Fibroblast of skin of back (primary cell): ENCODE measurements at places on chromosomes 12 and 14.

GRCh38 chr12:117298648-117299225, 62.7 kb downstream of the NOS1 start:
- DNase-seq, result no peak

- DNase-seq, result no peak
Observed at GRCh38 chr12:12812618-12813119, 477 bp upstream of the DDX47 start.

DNA sequence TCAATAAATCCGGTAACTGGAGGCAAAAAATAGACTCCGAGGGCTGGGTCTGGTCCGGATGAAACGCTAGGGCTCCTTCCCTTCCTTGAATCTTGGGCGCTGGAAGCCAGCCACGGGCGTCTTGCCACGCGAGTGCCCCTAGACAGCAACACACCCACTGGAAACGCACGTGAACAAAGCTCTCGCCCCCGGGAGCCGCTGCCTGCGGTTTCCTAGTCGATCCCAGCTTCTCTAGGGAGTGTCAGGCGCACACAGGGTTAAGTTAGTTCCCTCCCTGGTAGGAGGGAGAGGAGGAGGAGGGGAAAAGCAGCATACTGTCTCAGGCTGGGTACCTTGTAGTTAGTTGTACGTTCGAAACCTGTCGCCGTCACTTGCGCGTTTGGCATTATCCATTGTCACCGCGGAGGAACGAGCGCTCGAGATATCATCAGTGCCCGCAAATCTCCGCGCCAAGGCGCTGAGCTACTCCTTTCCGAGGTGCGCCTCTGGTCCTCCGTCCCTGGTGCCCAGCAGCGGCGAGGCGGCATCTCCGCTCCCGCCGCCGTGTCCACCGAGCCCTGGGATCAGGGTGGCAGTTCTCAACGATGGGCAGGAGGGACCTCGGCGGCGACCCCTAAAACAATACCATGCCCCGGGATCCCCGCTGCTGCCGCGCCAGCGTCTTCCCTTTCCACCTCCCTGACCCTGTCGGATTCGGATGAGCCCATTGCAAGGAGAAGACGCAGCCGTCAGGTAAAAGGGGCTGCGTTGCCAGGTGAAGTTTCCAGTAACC, at the start of gene FLRT2:
Gene FLRT2, plus strand, starts transcription at position 342 of the 772 bp plus-strand sequence. CDS start 91,371 bp downstream, outside the sequence.
- peak; percentile 71 for DNase-seq

DNA sequence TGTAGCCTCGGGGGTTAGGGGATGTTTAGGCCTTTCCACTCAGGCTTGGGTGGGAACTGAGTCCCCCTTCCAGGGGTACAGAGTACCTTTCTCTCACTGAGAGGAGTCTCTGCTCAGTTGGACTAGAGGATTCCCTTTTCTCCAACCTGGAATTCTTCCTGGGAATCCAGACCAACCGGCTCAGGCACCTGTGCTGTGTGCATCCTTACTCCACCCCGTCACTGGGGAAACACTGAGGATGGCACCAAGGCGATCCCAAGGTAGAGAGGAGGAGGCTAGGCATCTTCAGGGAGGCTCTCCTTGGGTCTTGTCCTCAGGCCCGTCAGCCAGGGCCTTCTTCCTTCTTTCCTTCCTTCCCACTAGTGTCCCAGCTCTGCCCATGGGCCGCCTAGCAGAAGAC, 871 bp upstream of the TGM1 start:
- DNase-seq, result no peak

GRCh38 chr12:123546281-123546680, 12.8 kb upstream of the RILPL1 start:
- peak; percentile 31 for DNase-seq

- no peak for DNase-seq
Observed at GRCh38 chr14:24875991-24876878, 173.7 kb downstream of the STXBP6 start.

DNA sequence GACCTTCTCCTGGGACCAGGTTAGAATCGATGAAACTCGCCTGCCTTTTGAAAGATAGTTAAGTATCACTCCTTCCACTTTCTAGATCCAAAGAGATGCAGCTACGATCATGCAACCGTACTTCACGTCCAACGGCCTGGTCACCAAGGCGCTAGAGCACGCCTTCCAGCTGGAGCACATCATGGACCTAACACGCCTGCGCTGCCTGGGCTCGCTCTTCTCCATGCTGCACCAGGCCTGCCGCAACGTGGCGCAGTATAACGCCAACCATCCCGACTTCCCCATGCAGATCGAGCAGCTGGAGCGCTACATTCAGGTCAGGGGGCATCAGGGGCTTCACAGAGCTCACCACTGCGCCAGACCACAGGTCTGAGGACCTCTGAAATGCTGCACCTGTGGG, 51.4 kb downstream of the DYNC1H1 start:
- DNase-seq, result no peak

GRCh38 chr14:92737619-92738188, 10.7 kb downstream of the LGMN start:
- DNase-seq, result no peak

GRCh38 chr12:26109343-26109881, 15.4 kb downstream of the BHLHE41 start:
- DNase-seq, result no peak

- DNase-seq, result no peak
Observed at GRCh38 chr12:105745811-105746210, 392.9 kb downstream of the NUAK1 start.

DNA sequence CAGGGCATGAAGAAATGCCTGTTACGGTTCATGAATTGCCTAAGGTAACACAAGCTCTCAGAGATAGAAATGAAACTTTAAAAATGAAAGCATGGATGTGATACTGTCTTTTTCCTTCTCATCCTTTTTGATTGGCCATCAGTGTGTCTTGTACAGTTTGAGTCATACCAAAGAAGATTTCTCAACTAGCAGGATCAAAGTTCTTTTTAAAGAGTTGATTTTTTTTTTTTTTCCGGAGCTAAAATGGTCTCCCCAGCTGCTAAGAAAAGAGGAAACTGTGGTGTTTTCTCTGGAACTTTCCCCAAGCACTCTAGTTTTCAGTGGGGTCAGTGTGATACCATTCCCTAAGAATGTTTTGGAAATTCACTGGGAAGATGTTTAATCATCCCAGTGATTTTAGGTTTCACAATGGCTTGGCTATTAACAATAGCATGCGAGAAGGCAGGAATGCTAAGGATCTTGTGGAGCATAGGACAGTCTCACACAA, 105.0 kb downstream of the ETNK1 start:
- peak; percentile 97 for DNase-seq
